ENCODE measurements at places on chromosomes 2 and 18. TPM values are rescaled to one million over a fixed set of nuclear protein-coding genes. Genes with fewer than 3 reads are reported as not detected.

The CXCR1 gene
- total RNA-seq = not detected

DNA sequence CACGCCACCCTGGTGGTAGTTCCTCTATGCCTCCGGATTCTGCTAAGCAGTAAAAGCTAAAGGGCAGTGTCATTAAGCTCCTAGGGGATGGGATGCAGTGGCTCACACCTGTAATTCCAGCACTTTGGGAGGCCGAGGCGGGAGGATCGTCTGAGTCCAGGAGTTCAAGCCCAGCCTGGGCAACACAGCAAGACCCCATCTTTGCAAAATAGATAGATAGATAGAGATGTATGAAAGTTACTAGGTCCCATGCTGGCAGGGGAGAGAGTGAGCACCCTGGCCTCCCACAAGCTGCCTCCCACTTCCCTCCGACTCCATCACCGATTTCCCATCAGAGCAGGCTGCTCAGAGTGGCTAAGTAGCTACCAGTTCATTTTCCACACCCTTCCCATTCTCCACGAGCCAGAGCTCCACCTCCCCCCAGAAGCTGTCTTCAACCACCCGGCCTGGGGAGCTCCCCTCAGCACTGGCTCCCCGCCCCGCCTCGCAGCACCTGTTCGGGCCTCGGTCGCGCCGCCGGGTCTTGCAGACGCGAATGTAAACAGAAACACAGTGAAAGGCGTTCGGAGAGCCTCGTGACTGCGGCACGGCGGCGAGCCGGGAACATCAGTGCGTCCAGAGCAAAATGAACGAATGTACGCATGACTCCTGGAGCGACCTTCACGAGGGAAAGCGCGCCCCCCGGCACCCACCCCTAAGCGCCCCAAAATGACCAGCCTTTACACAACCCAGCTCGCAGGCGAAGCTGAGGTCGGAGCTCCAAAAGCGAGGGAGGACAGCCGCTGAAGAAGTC lies 598 bp upstream of the CEP68 start:
- no peak for DNase-seq

The PDE11A gene
- 0.09 TPM for total RNA-seq

The SERPINB3 gene
- total RNA-seq = 0.17 TPM

- DNase-seq = no peak
These were observed 34.3 kb downstream of the GIGYF2 start for GRCh38 chr2:232731470-232731869.

The L3MBTL4 gene
- 5.9 TPM for total RNA-seq

DNA sequence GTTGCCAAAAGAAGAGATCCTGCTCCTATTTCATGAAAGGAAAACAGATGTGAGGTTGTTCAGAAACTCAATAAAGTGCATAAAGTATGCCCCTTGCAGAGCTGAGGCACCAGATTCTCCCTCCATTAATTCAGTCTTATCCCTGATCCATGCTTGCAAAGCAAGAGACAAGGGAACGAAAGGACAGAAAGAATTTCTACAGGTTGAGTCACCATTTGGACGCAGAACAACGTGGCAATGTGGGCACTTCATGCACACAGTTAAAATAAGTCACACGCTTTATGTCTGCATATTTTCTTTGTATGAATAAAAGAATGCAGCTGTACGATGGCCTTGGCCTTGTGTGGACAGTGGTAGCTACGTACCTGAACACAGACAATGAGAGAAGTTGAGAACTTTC lies 321.7 kb upstream of the REV1 start:
- DNase-seq = no peak

DNA sequence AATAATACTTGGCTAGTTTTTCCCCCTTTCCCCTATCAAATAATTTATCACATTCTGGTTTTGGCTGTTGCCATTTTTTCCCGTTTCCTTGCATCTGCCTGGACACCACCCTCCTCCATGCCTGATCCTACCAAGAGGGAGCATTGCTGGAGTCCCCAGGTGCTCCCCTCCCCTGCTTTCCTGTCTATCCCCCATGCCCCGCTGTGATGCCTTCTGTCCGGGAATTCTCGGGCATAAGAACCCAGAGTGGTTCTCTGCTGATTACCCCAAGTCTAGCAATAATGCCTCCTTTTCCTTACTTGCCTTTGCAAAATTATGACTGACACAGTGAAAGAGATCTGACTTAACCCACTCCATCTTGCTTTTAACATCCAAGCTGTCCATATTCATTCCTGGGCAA lies 248.0 kb upstream of the PXDN start:
- DNase-seq = no peak

GRCh38 chr18:46868169-46868921 lies 49.0 kb downstream of the PIAS2 start:
- DNase-seq = no peak

DNA sequence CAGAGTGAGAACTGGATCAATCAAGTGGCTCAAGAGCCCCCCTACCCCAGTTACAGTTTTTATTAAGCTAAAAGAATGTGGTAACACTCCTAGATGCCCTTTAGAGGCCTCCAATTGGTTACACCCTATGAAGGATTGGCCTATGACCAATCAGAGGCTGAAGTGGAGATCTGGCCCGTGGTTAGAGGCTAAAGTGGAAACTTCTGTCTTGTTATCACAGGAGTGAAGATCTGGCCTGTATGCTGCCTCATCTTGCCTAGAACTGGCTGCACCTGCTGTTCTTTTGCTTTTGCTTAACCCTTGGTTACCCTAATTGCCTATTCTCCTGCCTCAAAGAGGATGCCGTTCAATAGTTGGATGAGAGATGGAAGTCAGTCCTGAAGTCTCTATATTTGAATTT lies 100.1 kb upstream of the MAP2 start:
- no peak for DNase-seq

DNA sequence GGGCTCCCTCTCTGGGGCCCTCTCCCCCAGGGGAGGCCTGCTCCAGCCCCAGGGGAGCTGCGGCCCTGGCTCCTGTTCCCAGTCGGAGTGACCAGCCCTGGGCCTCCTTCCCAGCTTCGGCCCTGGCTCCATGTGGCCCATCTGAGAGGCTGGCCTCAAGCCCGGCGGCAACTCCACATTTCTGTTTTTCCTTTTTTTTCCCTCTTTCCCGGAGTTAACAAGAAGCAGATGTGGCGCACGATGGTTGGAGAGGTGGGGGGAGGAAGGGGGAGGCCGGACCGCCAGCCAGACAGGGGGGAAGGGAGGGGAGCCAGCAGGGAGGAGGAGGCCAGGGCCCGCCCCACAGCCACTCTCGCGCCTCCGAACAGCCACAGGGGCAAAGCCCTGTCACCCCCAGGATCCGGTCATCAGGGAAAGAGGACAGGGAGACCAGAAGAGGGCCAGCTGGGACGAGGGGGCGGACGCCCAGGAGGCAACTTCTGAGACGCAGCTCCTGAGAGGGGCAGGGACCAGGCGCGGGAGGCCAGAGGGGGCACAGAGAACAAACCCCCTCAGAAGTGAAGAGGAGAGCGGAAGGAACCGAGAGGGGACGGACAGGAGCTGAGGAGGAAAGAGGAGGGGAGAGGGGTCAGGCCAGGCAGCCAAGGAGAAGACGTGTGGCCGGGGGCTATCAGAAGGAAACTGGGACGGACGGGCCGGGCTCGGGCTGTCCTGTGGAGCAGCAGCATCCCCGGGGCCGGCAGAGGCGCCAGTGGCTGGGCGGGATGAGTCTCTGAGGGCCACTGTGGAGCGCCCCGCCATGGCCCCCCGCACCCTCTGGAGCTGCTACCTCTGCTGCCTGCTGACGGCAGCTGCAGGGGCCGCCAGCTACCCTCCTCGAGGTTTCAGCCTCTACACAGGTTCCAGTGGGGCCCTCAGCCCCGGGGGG lies at the start of gene EMILIN1:
EMILIN1 (plus strand) TSS at position 349 of the 928 bp plus-strand sequence; CDS start at position 800, 451 bp downstream.
- DNase-seq = no peak

The MAP3K19 gene
- not detected for total RNA-seq

DNA sequence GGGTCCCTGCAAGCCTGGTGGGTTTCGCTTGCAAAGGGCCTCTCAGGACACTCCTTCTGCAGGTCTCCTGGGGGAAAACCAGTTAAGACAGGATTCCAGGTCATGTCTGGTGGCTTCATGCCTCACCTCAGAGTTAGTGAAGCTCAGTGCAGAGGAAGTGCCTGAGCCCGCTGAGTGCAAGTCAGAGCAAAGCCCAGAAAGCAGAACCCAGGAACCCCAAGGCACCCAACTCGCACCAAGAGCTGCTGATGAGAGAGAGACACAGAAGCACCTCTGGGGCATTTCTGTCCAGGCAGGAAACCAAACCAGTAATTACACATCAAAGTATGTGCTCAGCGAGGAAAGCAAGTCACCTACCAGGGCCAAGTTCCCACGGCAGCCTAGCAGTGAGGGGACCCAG lies 78.4 kb downstream of the ARHGEF4 start:
- DNase-seq = no peak

- no peak for DNase-seq
These were observed 8.2 kb downstream of the DPP4 start for GRCh38 chr2:162065767-162066166.

GRCh38 chr2:7825591-7826312 lies 856.1 kb upstream of the ID2 start:
- DNase-seq = no peak

- peak; percentile 46 for DNase-seq
These were observed 19.6 kb downstream of the EHBP1 start for GRCh38 chr2:62724886-62725711.

- no peak for DNase-seq
These were observed 12.1 kb downstream of the PXDN start for GRCh38 chr2:1731963-1732768.

DNA sequence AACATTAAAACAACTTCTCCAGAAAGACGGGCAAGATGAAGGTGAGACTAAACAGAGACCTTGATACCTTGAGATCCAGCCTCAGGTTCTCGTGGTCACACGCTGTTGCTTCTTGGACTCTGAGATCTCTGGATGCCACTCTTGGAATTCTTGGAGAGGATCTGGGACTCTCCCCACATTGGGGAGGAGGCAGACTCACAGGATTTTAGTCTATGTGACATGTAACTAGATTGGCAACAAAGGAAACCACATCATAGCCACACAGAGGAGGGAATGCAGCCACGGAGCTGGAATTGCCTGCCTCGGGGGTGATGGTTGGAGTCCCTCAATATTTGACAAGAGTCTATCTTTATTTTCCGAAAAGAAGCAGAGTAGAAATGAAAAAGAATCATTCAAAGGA lies 78.8 kb upstream of the IGFBP5 start:
- DNase-seq = no peak

The VWA3B gene
- not detected for total RNA-seq

The GALNT3 gene
- total RNA-seq = 0.34 TPM

DNA sequence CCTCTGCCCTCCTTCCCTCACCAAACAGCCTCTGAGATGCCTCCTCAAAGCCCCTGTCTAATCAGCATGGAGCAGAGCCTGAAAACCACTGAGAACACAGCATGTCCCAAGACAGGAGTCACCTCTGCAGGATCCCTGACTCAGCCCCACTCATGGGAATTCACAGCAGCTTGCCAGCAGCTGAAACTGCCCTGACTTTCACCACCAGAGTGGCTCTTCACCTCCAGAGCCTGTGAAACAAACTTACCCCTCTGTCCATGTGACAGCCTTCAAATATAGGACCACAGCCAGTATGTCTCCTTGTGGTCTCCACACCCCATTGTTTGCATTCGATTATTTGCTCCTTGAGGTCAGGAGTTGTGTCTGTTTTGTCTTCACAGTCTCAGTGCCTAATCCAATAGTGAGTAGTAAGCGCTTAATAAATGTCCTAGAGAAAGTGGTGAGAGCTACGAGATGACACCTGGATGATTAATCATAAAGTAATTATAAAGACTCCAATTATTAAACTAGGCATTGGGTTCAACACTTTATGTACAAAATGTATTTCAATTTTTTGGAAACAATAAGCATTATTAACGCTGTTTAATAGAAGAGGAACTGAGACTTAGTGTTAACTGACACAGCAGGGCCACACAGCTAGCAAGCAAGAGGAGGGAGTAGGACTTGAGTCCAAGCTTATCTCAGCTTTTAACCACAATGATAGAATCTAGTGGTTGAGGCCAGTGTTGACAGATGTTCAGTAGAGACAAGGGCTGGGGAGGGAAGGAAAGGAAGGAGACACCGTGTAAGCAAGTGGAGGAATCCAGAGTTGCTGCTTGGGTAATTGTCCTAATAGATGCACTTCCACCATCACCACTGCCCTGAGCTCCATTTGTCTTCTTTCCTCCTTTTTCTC lies 358.7 kb upstream of the TNP1 start:
- no peak for DNase-seq

- no peak for DNase-seq
These were observed 143.7 kb downstream of the USP34 start for GRCh38 chr2:61327173-61327572.

DNA sequence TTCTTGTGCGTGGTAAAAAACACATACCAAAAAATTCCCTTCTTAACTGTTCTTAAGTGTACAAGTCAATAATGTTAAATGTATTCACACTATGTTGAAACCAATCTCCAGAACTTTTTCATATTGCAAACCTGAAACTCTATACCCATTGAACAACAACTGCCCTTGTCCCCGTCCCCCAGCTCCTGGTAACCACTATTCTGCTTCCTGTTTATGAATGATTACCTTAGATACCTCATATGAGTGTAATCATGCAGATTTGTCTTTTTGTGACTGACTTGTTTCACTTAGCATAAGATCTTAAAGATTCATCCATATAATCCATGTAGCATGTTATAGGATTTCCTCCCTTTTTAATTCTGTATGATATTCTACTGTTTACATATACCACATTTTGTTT lies 59.9 kb downstream of the NAT8 start:
- DNase-seq = peak; percentile 2

- DNase-seq = no peak
These were observed 1540.8 kb upstream of the PIK3C3 start for GRCh38 chr18:40414155-40414754.

- no peak for DNase-seq
These were observed 27.9 kb downstream of the PIEZO2 start for GRCh38 chr18:11121443-11121849.

- peak; percentile 16 for DNase-seq
These were observed 15.1 kb upstream of the MBD2 start for GRCh38 chr18:54239601-54240000.

Measured in dermis blood vessel endothelial cell (primary cell).